Stimulated activated CD4-positive, alpha-beta T cell treated with anti-CD3 and anti-CD28 coated beads, Interleukin-4, amount 100 ng/mL, for 24 hours (primary cell): ENCODE measurements at places on chromosomes 2 and 18.

- DNase-seq, result no peak
Measured at GRCh38 chr2:11870584-11870983, 124.2 kb downstream of the LPIN1 start.

DNA sequence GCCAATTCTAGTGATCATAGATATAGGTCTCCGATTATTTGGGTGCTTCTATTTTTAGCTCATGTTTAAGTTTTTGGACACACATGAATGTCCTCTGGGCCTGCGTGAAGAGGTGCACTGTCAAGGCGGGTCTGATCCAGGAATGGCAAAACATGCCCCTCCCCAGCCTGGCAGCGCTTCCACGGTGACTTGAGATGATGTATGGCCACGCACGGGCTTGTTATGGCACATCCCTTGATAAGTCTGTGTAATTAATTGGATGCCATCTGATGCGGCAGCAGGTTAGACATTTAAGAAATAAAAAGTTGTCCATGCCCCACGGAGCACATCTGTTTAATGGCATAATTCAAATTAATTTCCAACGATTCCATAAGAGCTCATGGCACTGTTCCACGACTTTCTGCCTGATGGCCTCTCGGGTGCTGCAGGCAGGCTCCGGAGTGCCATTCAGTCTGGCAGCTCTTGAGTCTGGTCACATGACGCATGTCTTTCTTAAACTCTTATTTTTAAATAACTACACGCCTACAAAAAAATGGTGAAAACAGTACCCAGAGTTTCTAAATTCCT, 151.4 kb downstream of the ACKR3 start:
- DNase-seq, result no peak

- no peak for DNase-seq
Measured at GRCh38 chr2:148565272-148565894, 79.2 kb upstream of the EPC2 start.

DNA sequence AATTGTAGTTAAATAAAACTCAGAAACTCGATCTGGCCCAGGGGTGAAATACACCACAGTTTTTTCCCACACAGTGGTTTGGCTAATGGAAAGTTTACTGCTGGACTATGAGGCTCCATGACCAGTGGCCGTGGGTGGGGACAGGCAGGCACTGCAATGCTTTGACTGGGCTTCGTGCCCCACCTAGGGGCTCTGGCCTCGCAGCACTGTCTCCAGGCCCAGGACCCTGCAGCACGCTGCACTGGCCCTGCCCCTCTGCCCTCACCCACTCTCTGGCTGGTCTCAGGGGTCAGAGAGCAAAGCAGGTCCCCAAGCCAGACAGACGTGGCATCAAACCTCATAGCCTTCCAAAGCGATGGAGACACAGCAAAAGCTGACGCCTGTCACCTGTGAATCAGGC, 13.4 kb upstream of the B3GNT7 start:
- DNase-seq, result no peak

- no peak for DNase-seq
Measured at GRCh38 chr18:33711514-33711913, 133.5 kb downstream of the ASXL3 start.

DNA sequence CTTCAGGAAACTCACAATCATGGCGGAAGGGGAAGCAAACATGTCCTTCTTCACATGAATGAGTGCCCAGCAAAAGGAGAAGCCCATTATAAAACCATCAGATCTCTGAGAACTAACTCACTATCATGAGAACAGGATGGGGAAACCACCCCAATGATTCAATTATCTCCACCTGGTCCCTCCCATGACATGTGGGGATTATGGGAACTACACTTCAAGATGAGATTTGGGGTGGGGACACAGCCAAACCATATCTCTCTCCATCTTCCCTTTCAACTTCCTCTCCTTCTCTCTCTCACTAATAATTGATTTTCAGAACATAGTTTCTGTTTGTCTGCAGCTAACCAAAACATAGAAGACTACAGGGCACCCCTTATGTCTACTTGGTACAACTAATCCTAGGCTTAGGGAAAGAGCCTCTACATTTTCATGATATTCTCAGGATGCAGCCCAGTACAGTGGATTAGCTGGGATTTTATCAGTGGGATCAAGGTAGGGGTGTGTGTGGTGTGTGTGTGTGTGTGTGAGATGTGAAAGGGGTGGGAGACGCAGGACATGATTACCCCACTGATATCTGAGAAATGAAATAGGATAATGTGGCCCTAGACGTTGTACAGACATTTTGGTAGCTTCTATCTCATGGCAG, 2.8 kb upstream of the ATF2 start:
- no peak for DNase-seq

- no peak for DNase-seq
Measured at GRCh38 chr18:47682876-47683275, 247.6 kb downstream of the SMAD2 start.

DNA sequence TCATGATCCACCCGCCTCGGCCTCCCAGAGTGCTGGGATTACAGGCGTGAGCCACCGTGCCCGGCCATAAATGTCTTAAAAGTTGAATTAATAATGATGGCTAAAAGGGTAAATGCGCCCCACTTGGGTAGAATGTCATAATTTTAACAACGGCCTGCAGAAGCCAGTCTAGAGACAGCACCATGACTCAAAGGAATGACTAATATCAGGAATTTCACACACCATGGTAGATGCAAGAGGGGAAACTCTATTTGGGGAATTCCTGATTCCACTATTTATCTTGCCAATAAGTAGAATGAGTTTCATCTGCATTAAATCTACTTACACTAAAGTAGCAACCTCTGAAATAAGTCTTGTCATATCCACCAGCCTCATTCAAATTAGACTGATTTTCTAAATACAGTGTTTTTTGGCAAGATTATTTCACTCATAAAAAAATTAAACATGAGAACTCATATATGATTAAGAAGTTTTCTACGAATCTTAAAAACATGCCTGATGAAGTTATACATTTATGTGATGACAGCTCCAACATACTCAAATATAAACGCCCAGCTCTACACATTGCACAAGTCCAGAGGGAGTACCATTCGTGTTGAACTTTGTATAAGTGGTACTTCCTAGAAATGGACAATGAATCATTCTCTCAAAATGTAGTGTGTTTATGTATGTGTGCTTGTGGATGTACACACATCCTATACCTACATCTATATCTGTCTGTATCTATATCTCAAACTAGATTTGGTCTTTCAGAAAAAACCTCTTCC, 309.7 kb downstream of the IRS1 start:
- DNase-seq, result no peak

GRCh38 chr2:226782092-226782713, 17.4 kb downstream of the IRS1 start:
- DNase-seq, result no peak

GRCh38 chr2:239619369-239619768, 218.5 kb upstream of the HDAC4 start:
- DNase-seq, result no peak

DNA sequence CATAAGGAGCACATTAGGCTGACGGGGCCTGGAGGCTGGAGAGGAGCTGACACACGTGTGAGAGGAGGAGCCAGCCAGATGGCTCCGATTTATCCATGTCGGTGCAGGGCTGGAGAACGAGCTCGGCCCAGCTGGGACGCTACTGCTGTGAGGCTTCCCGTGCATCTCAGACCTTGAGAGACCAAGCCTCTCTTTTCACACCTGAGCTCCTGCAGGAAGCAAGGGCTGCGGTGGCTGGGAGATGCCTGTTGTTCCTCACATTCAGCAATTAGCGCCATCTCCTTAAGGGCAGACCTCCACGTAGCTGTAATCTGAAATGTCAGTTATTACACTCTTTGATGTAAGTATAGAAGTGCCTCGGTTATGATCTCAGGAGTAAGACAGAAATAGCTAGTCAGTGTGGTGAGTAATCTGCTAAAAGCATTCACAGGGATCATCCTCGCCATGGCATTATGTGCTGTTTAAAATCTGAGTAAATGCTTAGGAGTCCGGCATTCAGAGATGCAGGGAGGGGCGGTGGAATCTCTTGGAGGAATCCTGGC, 107.9 kb downstream of the PRKCE start:
- DNase-seq, result no peak

GRCh38 chr2:19844750-19845149, 57.0 kb downstream of the TTC32 start:
- DNase-seq, result no peak

DNA sequence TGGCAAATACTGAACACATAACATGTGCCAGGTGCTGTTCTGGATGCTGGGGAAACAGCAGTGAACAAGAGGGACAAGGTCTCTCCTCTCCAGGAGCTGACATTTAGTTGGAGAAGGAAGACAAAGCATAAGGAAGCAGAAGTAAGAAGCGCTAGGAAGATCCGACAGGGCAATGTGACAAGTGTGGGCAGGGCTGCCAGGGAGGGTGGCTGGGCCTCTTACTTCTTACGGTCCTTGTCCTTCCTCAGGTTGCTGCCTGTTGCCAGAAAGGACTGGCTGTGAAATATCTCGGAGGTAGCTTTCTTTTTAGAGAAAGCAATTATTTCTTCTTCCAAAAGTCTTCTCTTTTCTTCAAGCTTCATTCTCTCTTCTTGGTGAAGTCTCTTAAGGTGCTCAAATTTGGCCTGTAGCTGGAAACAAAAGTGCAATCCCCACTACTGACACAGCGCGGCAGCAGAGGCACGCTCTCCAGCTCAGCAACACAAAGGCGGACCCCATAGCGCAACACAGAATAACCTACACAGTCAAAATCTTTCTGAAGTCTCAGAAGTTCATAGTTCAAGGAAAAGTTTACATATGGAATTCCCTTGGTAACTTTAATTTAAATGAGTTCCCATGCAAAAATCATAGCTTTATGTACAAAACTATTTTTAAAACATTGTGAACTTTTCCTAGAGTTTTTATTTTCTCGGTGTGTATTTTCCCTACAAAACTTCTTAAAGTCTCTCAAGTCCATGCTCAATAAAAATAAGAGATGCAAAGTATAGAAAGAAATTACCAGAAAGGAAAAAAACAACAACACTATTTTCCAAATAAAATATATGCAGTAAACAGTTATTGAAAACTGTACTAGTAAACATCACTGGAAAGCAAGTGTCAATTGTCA, 67.7 kb downstream of the SEPTIN10 start:
- DNase-seq, result peak; percentile 60

- DNase-seq, result no peak
Measured at GRCh38 chr2:10532638-10533101, 84.5 kb upstream of the ODC1 start.

GRCh38 chr2:172350839-172351479, 76.4 kb upstream of the ITGA6 start:
- DNase-seq, result no peak

GRCh38 chr2:108538000-108538625, 3.8 kb downstream of the LIMS1 start:
- DNase-seq, result no peak

- DNase-seq, result no peak
Measured at GRCh38 chr2:75175456-75175855, 23.9 kb downstream of the TACR1 start.

DNA sequence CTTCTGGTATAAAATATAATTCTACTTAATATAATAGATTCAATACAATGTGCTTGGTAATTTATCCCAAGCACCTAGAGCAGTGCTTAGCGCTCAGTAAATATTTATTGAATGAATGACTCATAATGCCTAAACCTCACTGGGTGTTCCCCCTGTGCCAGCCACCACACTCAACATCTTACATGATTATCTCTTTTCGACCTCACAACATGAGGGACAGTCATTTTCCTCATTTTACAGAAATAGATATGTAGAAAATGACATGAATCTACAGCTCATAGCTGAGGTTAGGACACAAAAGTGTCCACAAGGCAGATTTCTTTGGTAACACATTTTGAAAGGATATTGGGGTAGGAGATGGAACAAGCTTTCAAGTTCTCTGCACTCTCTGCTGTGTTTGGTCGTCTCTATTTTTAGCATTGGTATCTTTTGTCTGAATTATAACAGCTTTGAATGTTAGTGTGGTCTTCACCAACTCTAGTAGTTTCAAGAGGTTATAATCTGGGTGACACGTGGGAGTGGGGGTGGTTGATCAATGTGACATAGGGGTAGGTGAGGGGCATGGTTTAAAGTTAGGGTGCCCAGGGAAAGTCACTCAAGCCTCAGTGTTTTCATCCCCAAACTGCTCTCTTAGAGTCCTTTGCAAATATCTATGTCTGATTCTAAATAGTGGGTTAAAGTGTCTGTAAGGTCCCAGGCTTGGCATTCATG, 9.8 kb downstream of the MYOM1 start:
- no peak for DNase-seq

DNA sequence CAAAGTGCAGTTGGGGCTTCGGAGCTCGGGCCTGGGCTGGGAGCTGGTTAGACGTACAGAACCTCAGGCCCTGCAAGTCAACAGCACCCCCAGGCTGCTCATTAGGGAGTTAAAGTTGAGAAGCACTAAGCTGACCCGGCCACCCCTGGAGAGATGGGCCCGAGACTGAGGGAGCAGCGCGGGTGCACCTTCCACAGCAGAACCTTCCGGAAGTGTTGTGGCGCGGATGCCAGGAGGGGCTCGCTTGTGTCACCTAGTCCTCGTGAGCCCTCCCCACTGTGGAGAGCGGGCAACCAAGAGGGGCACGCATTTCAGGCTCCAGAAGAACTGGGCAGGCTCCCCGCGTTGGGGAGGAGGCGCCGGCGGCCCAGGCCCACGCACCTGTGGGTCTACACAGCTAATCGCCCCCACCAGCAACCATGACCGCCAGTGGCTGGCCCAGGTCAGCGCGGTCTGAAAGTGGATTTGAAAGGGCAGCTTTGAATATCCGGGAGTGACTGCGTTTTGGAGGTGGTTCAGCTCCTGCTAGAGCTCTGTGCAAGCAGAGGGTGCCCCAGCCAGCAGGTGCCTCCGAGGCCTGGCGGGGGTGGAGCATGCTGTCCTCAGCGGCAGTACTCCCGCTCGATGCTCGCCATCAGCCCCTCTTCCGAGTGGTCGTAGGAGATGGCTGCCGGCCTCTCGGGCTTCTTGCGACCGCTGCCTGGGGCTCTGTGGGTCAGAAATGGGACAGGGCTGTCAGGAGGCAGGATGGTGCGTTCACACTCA, 15.1 kb downstream of the KLF11 start:
- DNase-seq, result no peak

DNA sequence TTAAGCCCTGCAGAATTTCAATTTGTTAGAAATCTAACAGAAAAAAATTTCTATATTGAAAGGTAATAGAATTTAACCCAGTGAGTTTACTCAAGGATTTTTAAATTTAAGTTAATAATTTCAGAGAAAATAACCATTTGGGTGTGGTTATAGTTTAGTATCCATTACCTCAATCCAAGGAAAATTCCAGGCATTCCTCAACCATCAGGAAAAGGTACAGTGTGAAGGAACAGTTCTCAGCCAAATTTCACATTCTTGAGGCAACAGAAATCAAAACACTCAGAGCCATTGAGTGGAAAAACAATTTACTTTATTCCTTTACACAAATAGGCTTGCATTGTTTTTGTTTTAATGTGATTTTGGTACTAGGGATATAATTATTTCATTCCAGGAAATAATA, 45.6 kb downstream of the ONECUT2 start:
- DNase-seq, result no peak
